NCI-H2081 treated with DMSO at 0.1 percent for 48 hours (cell line): ENCODE measurements at places on chromosomes 1 and 21.
A peak's percentile ranks its signal among the peaks of the same experiment; 100 is the strongest.

DNA sequence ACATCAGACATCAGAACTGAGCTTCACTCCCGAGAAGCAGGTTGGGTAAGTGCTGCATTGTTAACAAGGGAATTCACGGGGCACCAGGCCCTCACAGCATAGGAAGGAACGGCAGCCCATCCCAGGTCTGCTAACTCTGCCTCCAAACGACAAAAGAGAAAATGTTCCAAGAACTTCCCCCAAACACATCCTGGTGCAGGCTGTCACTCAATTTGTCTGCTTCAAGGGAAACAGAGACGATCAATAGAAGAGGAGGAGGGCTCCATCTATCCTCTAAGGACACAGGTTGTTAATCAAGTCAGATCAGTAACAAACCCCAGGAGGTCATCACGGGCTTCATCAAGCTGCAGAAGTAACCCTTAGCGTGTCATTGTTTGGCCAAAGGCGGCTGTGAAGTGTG is 3.5 kb upstream of the TSPEAR start:
- DNase-seq, result no peak

DNA sequence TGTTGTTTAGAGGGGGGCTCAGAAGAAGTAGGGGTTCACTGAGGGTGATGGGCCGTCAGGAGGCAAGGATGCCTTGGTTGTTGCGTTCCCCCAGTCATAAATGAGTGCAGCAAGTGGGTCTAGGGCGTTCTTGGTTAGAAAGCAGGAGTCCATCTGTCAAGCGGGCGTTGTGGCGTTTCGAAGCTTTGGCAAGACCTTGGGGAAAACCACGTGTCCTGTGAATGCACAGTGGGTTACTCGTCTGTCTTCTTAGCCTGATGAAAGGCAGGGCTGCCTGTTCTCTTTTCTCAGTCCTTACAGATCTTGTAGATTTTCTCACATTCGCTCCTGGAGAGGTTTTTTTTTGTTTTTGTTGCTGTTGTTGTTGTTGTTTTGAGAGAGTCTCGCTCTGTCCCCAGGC is 6.3 kb upstream of the ZNF496 start:
- no peak for DNase-seq

DNA sequence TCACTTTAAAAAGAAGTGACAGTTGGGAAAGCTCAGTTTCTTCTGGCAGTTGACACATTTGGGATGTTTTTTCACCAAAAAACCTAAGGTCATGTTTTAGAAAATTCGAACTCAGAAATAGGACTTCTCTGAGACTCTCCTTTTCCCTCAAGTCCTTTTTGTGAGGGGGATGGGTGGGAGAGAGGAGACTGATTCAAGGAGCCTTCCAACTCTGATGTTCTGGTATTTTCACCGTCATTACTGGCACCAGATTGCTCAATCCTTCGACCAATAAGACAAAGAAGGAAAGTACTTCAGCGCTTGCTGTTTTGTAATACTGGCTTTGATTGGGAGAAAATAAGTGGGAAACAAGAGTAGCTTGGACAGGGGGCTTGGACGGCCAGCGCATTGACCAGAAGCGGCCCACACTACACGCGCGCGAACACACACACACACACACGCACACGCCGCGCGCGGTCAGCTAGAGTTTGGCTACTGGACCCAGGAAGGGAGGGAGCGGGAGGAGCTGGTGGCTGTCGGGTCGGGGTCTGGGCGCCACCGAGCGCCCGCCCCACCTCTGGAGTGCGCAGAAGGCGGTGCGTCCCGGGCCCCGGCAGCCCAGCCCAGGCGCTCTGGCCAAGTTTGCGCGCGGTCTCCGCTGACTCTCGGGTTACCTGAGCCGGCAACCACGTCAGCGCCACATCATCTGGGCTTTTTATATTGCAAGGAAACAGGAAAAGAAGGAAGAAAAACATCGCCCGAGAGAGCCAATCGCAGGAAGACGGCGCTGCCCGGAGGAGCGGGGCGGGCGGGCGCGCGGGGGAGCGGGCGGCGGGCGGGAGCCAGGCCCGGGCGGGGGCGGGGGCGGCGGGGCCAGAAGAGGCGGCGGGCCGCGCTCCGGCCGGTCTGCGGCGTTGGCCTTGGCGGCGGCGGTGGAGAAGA is at the start of gene KCNK1:
TSS of gene KCNK1 (plus strand) at position 855 of the 921 bp plus-strand sequence. CDS start at position 921, 66 bp downstream.
- no peak for DNase-seq

DNA sequence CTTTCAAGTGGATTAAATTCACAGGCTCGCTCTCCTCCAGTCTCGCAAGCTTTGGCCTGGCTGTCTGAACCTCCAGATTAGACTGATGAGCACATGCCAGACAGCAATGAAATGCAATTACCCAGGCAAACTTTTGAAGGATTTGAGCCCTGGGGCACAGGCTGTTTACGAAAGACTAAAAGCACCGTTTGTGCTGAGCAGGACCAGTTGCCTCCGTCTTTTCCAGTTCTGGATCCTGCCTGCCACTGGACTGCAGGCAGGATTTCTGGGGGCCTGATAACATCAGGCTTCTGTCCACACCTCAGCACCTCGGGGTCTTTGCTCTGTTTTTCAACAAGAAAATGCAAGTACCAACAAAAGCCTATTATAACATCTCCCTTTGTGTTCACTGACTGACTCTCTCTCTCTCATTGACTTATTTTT is 145.7 kb downstream of the CLIC6 start:
- DNase-seq, result no peak

- DNase-seq, result peak; percentile 58
Measured at GRCh38 chr1:222464841-222465210, 83.1 kb downstream of the HHIPL2 start.

GRCh38 chr1:111888740-111889376 is 100.6 kb downstream of the KCND3 start:
- no peak for DNase-seq

GRCh38 chr1:234582186-234582585 is 27.8 kb downstream of the IRF2BP2 start:
- no peak for DNase-seq

- DNase-seq, result no peak
Measured at GRCh38 chr1:212440419-212440818, 7.7 kb downstream of the NENF start.

DNA sequence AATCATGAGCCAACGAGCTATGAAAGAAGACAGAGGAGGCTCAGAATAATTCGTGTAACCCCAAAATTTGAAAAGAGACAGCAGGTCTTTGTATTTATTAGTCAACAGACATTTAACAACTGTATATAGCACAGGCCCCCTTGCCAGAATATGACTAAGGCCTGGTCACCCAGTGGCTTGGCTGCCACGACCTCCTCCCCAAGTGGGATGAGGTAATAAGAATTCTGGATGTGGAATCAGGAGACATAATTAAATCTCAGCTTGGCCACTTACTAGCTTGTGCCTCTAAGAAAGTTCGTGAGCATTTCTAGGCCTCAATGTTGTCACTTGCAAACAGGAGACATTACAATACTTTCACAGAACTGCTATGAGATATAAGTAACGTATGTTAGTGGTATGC is 134.2 kb upstream of the TNFSF4 start:
- DNase-seq, result no peak

DNA sequence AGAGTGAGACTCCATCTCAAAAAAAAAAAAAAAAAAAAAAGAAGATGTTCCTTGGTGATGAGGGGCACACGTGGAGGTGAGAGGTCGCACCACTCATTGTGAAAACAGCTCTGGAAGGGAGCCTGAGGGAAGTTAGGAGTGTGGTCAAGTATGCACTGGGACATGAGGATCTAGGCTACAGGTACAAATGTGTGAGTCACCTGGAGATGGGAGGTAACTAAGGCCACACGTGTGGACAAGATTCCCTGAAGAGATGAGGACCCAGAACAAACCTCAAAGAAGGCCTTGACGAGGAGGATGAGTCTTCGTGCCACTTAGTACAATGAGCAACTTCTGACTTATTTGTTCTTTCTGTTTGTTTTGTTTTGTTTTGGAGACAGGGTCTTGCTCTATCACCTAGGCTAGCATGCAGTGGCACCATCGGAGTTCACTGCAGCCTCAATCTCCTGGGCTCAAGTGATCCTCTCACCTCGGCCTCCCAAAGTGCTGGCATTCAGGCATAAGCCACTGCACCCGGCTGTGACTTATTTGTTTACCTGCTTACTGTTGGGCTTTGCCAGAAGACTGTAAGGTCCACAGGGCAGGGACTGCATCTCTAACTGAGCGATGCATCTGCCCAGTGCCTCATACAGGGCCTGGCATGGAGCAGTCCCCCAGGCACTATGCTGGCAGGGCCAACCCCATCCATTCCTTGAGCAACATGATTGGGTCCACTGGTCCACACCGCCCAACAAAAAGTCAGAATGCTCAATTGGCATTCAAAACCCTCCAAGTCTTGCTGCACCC is 6.4 kb downstream of the ASAP3 start:
- no peak for DNase-seq

DNA sequence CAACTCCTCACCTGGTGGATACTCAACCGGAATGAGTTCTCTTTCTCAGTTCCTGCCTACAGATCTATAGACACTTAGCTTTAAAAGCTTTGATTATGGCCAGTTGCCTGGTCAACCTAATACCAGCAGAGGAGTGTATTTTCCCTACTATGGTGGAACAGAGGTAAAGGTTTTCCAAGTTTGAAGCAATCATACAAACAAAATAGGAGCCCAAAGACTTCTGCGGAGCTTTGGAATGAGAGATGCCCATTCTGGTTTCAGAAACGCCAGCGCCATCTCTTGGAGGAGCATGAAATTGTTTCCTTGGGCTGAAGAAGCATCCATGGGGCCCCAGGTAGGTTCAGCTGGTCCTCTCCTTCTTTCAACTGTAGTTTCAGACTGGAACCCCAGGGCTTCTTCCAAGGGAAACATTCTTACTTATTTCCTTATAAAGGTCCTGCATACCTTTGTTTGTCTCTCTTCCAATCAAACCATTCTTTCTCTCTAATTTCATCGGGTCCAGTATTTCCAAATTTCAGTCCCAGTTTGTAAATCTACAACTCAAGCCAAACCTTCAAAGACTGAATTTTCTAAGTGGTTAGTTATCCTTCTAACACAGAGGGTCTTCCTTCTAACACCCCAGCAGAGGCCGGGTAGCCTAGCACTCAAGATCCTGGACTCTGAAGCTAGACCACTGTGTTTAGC is 95.9 kb downstream of the KCNJ15 start:
- DNase-seq, result no peak
